Stimulated activated CD8-positive, alpha-beta memory T cell treated with anti-CD3 and anti-CD28 coated beads, Interleukin-4, amount 100 ng/mL, for 1 hour (primary cell): ENCODE measurements at places on chromosomes 13 and 19.

DNA sequence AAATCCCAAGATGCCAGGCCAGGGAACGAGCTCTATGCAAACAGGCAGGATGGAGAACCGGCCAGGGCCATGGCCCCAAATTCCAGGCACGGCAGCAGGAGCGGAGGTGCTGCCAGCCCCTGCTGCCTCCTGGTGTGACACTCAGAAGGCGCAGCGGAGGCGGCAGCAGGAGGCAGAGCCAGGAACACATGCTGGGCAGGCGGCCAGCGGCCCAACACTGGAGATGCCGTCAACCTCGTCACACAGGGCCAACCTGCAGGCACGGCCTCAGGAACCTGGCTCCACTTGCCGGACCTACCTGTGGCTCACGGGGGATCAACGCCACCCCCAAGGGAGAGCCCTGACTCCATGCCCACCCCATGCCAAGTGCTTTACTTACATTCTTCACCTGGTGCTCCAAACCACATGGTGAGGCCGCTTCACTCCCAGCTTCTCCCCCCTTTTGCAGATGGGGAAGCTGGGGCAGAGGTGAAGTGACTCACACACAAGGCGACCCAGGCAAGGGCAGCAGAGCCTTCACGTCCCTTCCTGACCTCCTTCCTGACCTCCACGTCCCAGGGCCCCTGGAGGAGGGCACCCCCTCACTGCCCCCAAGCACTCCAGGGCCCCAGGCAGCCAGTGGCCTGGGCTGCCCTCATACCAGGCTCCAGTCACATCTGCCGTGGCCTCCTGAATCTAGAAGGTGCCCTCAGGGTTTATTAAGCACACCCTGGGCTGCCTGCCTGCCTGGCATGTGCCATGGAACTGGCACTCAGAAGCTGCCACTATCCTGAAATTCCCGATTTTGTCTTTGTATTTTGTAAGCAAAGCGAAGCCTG lies 43.5 kb downstream of the GGACT start:
- no peak for DNase-seq

DNA sequence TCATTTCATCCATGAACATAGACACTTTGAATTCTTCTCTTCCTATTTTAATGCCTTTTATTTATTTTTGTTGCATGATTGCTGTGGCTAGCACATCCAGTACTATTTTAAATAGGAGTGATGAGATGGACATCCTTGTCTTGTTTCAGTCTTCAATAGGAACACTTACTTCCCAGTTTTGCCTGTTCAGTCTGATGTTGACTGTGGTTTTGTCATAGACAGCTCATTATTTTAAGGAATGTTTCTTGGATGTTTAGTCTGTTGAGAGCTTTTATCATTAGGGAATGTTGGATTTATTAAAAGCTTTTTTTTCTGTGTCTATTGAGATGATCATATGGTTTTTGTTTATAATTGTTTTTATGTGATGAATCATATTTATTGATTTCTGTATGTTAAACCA lies 586.6 kb downstream of the SLITRK1 start:
- no peak for DNase-seq

DNA sequence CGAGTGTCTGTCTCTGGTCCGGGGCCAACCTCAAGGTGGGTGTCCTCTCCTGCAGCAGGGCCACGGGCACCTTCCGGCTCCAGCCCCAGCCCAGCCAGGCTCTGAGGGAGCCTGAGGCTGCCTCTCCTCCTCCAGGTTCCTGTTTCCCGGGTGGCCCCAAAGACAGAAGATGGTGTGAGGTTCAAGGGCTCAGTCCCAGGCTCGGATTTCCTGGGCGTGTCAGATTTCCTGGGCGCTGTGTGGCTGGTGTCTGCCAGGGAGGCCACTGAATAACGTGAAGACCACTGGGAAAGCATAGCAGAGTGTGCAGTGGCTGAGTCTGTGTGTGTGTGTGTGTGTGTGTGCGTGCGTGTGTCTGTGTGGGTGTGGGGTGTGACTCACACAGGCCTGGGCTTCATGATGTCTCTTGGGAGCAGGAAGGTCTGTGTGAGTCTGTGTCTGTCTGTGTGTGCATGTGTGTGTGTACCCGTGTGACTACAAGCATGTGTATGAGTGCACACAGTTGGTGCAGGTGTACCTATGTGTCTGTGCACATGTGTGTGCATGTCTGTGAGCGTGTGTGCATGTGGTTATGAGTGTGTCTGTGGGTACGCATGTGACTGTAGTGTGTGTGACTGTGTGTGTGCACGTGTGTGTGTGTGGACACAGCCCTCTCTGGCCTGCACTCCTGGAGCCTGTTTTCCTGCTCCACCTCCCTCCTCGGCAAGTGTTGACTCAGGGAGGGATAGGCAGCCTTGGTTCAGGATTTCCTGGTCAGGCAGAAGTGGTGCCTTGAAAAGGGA lies 28.3 kb downstream of the CEBPA start:
- no peak for DNase-seq

DNA sequence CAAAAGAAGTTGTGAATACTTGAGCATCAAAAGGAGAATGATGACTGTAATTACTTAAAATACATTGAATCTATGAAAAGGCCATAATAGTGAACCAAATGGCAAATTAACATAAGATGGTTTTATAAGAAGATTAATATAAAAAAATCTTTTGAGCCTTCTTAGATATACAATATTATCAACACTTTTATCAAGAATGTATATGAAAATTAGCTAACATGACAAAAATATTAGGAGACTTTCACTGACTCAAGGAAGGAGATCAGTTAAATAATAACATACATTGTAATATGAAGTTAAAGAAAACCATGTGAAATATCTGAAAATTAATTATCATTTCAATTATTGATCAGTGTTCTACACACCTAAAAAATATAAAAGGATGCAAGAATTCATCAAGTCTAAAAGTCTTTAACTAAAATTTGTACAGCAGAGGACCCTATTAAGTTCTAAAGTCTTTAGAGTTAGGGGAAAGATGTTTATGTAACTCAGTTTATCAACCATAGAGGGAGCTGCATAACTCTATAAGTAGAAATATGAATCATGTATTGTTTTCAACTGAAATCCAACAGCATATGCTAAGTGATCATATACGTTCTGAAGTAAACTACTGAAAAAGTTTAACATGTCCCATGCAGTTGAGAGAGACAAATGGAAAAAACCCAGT lies 756.1 kb upstream of the MIR17HG start:
- no peak for DNase-seq

DNA sequence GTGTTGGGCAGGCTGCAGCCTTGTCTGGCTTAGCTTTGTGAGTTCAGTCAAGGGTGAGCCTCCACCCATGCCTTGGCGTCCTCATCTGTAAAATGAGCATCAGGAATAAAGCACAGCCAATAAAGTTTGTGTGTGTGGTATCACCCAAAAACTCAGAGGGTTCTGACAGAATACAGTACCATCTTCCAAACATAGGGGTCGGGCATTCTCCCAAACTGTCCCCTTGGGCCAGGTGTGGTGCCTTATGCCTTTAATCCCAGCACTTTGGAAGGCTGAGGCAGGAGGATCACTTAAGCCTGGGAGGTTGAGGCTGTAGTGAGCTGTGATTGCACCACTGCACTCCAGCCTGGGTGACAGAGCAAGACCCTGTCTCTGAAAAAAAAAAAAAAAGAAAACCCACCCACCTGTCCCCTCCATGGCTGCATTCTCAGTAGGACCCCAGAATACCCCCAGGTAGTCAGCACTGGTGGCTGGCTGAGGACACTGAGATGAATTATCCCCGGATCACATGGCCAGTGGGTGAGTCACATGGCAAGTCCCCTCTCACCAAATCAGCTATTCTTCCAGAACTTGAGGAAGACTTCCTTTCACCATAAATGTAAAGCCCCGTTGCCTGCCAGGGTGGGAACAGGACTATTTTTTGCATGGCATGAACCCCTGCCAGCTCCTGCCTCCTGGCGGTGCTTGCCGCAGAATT lies 18.6 kb downstream of the POP4 start:
- no peak for DNase-seq

GRCh38 chr19:2253106-2254063 lies 2.8 kb downstream of the JSRP1 start:
- no peak for DNase-seq

DNA sequence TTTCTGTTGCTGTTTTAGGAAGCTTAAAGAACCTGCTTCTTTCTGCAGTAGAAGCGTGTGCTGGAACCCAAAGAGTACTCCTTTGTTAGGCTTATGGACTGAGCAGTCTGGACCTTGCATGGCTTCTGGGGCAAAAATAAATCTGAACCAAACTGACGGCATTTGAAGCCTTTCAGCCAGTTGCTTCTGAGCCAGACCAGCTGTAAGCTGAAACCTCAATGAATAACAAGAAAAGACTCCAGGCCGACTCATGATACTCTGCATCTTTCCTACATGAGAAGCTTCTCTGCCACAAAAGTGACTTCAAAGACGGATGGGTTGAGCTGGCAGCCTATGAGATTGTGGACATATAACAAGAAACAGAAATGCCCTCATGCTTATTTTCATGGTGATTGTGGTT lies 103.1 kb downstream of the TNFRSF19 start:
- DNase-seq: no peak

DNA sequence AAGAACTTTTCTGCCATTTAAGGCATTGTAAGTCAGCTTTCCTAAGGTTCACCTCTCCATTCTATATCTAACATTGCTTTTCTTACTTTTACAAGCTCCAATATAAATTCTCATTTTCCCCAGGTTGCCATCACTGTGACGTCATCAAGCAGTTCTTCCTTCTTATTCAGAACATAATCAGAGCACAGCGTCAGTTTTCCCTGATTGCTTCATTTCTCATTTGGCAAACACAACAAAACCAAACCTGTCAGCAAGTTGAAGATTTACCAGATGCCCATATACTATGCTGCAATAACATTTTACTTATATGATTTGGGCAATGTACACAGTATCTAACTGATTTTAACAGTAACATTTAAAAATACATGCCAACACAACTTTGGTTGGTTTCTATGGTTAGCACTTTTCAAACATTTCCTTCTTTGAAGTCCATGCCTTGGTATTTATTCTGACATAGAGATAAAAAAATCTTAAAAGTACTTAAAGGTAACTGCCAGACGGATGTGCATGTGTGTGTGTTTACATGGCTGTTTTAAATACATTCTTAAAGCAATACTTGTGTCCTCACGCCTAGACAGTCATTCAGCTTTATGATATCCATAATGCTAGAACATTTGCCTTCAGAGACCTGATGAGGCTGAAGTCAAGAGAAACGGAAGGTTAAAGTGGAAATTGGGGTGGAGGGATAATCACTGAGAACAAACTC lies 264.0 kb downstream of the KLF12 start:
- no peak for DNase-seq
